Lung (tissue), 17 donors: ENCODE measurements at places on chromosomes 3 and 15.

DNA sequence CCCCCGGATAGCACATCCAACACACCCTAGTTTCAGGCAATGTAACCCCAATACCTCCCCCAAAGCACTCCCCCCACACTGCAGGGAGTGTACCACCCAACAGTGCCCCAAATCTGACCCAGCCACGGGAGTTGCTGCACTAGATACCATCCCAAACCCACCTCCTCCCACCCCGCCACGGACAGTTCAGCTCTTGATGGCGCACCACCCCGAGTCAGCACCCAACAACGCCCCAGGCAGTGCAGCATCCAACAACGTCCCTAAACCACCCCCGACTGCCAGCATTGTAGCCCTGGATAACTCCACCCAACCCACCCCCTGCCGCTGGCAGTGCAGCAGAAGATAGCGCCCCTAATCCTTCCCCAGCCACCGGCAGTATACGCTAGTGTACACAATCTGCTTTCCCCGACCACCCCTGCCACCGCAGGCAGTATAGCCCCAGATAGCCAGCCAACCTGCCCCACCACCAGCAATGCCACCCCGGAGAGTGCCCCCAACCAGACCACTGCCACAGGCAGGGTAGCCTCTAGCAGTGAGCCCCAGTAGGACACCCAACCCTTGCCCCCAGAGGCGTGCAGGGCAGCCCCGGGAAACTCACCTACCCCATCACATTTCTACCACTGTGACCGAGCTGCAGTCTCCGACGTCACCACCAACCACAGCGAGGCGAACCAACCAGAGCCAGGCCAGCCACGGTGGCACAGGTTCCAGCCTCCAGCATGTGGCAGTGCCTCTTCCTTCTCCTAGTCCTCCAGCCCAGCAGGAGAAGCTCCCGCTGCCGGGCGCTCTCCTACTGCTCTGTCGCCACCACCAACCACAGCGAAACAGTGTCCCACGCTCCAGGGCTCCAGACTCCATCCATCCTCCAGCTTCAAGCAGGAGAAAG, 178.1 kb downstream of the POTEB3 start:
- DNase-seq = no peak

- DNase-seq = no peak
Measured at GRCh38 chr3:147343926-147344325, 62.4 kb downstream of the ZIC4 start.

GRCh38 chr3:150697646-150698045, 6.1 kb downstream of the ERICH6 start:
- DNase-seq = no peak

DNA sequence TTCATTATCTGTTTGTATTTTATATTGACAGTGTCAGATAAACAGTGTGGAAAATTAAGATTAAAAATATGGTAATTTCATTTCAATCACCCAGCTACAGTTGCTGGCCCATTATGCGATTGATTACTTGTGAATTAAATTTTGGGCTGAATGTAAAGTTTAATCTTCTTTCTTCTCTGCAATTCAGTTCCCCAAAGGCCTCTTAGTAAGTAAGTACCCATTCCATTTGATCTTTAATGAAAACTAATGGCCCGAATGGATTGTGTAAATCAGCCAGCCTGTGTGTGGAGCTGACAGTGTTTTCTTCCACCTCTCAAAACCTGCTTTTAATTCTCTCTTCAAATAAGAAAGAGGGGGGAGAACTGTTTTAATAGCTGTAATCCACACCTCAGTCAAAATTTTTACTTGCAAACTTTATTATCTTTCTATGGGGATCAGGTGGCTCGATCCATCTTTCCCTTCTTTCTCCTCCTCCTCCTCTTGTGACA, 307.1 kb downstream of the IL20RB start:
- DNase-seq = no peak

DNA sequence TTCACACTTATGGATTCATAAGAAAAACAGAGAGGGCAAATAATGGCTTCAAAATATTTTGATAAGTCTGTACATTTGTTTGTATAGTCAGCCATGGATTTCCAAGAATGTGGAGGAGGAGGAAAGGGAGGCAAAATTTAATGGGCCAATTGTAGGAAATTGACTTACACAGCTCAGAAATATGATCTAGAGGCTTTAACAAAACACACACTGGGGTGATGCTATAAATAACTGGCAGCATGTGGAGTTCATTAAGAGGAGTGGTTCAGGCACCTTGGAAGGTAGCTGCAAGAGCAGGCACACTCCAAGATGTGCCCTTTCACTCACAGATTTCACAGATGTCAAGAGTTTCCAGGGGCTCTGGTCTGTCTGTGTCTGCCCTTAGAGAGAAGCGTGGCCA, 193.4 kb upstream of the RASGRP1 start:
- DNase-seq = peak; percentile 4

DNA sequence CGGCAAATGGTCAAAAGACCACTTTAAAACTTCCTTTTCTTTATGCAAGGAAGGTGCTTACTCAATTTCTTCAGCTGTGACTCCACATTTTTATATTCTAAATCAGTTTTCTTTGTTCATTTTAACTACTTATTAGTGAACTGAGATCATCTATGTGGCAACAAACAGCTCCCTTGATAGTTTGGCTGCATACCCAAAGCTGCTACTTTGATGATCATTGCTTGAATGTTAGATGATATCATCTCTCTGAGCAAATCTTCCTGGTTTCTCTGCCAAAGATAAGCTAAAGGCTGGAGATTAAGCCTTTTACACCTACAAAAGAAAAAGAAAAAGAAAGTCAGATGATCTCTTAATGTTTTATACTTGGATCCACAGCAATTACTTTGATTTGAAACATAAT, 95.5 kb downstream of the DPH6 start:
- peak; percentile 45 for DNase-seq

DNA sequence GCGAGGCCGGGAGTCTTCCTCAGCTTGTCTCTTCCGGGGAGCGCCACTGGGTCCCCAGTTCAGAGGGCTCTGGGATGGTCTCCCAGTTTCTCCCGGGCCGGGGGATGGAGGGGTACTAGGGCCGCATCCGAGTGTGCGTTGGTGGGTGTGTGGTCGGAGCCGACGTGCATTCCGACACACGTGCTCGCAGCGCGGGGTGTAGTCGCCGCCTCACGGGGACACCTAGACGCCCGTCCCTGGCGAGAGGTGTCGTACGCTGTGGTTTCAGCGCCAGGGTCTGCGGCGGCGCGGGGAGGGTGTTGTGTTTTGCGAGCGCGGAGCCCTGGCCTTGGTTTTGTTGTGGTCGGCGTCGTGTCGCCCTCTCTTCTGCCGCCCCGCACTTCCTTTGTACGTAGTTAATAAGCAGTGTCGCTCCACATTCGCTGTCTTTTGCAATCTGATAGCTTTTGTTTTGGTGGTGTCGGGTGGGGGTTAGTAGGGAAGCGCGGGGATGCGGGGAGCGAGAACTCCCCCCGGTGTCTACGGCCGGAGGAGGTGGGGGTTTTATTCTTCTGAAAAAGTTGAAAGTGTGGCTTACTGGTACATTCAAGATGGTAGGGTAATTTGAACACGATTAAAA, 2.2 kb downstream of the IGF1R start:
- DNase-seq = peak; percentile 67

GRCh38 chr3:63479661-63480035, 172.8 kb upstream of the SNTN start:
- DNase-seq = no peak

- DNase-seq = peak; percentile 47
Measured at GRCh38 chr3:60514866-60515265, 736.4 kb downstream of the FHIT start.

GRCh38 chr15:68205954-68206539, 915 bp upstream of the CALML4 start:
- peak; percentile 74 for DNase-seq

- no peak for DNase-seq
Measured at GRCh38 chr3:19816631-19817030, 117.4 kb downstream of the EFHB start.

DNA sequence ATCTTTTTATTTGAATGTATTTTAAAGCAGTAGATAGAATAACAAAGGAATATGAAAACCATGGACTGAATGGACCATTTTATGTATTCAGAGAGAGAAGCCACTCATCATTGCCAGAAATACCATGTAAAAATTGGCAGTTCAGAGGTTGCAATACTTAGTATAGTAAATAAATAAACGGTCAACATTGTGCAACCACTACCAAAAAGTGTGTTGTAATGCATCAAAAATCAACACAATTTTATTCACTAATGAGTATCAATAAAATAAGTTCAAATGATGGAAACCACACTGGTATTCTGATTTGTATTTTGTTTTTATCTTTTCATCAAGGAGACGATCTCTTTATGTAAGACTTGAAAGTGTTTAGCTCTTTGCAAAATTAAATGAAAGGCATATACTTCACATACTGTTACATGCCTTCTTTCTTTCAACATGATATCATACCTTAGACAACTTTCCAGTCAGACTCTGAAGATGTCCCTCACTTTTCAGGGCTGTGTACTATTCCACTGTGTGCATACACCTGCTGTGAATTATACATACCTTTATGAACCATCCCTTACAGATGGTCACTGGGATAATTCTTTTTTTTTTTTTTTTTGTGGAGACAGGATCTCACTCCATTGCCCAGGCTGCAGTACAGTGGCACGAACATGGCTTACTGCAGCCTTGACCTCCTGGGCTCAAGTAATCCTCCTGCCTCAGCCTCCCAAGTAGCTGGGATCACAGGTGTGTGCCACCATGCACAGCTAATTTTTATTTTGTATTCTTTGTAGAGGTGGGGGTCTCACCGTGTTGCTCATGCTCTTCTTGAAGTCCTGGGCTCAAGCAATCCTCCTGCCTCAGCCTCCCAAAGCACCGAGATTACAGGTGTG, 40.3 kb downstream of the CCK start:
- DNase-seq = no peak

DNA sequence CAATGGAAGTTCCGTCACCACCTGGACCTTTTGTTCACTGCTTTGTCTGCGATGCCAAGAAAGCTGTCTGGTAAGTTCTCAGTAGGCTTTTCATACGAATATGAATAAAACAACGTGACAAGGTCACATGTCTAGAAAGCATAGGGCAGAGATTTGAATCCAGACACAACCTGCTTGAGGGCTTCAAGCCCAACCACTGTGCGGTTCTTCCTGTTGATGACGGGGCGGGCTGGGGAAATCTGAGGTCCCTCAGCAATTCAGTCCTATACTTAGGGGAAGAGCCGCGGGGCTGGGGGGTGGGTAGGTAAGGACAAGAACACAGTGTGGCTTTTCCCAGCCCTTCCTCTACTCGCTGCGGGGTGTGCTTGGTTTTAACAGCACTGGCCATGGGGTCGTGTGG, 32.4 kb upstream of the SMAD3 start:
- DNase-seq = no peak

GRCh38 chr15:49831206-49831965, 210.5 kb downstream of the DTWD1 start:
- peak; percentile 32 for DNase-seq

- DNase-seq = no peak
Measured at GRCh38 chr15:69789648-69790393, 307.9 kb downstream of the TLE3 start.

DNA sequence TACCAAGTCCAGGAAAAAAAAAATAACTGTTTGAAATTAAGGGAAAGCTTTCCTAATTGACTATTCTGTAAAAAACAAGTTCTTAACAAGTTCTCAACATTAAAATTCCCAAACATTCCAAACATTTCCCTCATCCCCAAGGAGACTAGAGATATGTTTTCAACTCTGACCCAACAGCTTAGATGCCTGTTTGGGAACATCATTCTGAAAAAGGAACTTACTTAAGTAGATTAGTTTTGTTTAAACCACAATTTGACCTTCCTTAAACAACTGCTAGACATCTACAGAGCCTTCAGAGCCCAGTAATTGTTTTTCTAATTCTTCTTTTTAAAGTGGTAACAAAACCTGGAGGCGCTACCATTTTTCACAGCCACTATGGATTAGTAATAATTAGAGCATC, 12.8 kb downstream of the UBR1 start:
- no peak for DNase-seq

DNA sequence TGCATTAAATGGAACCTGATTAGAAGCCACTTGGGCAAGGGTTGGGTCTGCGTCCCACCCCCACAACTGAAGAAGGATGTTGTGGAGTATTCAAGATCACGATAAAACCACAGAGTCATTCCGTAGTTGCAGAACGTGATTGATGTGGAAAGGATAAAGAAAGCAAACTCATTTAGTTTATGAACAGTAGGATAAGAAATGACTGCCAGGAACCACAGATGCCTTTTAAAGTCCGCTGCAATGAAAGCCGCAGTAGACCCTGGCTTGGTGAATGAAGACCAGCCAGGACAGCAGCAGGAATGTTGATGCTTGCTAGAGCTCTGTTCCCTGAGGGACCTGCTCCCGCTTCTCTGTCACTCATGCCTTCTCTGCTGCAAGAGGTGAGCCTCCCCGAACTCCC, 111.5 kb downstream of the GABRG3 start:
- DNase-seq = no peak

GRCh38 chr3:194300936-194301335, 50.2 kb downstream of the CPN2 start:
- peak; percentile 5 for DNase-seq

DNA sequence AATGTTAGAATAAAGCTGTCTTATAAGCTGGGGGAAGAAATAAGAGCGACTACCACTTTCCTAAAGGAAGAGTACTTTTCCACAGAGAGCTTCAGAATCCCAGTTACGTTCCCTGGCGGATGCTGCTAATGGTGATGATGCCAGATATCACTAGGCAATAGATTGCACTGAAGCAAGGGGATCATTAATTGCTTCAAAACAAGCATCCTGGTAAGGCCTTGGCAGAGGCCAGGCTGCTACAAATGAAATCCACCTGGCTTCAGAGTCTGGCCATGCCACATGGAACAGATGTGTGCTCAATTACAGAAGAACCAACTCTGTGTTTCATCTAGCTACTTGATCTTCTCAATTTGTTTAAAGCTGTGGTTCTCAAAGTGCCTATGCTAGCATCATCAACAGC, 129.2 kb upstream of the IL12A start:
- DNase-seq = no peak
